H54 (cell line): ENCODE measurements at places on chromosomes 2 and 18.

GRCh38 chr2:45543257-45543656, 67.8 kb downstream of the SRBD1 start:
- DNase-seq, result no peak

DNA sequence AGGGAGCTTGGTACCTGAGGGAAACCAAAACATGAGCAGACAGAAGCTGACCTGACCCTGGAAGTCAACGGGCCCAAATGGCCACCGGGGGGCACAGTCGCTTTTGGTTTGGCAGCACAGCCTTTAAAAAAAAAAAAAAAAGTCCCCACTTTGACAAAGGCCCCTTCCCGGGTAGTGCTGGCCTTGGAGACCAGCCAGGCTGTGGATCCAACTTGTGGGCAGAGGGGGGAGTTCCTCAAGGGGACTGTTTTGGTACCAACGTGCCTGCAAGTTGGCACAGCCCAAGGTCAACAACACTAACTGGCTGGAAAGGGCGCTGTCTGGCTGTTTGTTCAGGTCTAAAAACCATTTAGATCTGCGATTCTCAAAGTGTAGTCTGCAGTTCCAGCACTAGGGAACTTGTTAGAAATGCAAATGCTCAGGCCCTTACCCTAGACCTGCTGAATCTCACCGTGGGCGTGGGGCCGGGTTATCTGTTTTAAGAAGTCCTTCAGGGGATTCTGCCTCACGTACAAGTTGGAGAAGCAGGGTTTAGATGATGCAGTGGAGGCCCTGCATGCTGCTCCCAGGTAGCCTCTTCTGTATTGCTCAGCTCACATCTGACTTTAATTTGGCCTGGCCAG, 83.0 kb downstream of the LPIN1 start:
- peak; percentile 51 for DNase-seq

GRCh38 chr2:186918495-186918894, 69.5 kb upstream of the ZSWIM2 start:
- no peak for DNase-seq

DNA sequence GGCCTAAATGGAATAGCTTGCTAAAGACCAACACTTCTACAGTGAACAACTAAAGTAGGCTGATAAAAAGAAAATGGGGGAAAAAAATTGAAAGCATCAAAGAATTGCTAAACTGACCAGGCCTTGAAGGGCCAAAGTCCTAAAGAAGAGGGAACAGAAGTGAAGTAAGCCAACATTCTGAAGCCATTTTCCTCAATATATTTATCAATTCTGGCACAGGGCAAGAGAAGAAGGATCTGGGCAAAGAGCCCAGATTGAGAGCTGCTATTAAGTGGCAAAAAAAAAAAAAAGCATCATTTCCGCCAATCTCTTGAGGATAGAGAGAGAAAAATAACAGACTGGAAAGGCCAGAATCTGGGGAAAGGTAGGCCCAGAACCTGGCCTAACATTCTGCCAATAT, 25.7 kb downstream of the FANCL start:
- no peak for DNase-seq

- DNase-seq, result peak; percentile 32
Measured at GRCh38 chr18:76801567-76802505, 20.5 kb upstream of the ZNF236 start.

GRCh38 chr2:44470151-44470550, 108.4 kb downstream of the CAMKMT start:
- DNase-seq, result no peak

DNA sequence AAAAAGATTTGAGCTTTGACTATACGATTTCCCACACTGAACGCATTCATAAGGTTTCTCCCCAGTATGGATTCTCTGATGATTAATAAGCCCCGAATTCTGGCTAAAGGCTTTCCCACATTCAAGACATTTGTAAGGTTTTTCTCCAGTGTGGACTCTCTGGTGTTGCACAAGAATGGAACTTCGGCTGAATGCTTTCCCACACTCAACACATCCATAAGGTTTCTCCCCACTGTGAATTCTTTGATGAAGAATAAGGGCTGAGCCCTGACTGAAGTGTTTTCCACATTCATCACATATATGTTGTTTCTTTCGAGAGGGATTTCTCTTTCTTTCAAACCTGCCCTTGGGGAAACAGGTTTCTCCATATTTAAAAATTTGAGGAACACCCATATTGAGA, 6.9 kb downstream of the ZNF24 start:
- DNase-seq, result no peak

- no peak for DNase-seq
Measured at GRCh38 chr2:138107288-138107687, 143.0 kb downstream of the HNMT start.

- DNase-seq, result no peak
Measured at GRCh38 chr2:157777427-157777826, 98.7 kb downstream of the ACVR1 start.

- DNase-seq, result no peak
Measured at GRCh38 chr2:46144133-46144800, 152.9 kb upstream of the EPAS1 start.

- DNase-seq, result no peak
Measured at GRCh38 chr2:225164401-225165050, 122.3 kb upstream of the DOCK10 start.

DNA sequence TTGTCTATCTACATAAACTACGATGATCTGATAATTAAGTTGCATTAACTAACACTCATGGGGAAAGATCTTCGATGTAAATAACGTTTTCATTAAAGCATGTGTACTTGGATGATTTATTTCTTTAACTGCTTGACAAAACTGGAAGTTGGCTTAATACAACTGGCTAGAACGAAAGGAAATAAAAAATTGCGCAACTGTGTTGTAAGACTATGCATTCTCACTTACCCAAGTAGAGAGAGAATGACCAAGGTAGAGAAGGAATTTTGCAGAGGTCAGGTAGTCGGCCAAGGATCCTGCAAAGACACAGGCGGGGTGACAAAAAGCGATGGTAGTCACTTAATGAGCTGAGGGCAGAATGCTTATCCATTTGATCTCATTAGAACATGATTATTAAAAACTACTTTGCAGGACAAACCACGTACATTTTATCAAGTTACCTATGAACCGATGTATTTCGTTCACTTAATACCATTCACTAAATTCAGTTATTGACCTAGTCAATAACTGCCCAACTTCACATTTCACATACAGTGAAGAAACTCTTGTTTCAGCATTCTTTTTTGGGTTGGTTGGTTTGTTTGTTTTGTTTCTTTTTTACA, 900 bp downstream of the SLC40A1 start:
- DNase-seq, result no peak

DNA sequence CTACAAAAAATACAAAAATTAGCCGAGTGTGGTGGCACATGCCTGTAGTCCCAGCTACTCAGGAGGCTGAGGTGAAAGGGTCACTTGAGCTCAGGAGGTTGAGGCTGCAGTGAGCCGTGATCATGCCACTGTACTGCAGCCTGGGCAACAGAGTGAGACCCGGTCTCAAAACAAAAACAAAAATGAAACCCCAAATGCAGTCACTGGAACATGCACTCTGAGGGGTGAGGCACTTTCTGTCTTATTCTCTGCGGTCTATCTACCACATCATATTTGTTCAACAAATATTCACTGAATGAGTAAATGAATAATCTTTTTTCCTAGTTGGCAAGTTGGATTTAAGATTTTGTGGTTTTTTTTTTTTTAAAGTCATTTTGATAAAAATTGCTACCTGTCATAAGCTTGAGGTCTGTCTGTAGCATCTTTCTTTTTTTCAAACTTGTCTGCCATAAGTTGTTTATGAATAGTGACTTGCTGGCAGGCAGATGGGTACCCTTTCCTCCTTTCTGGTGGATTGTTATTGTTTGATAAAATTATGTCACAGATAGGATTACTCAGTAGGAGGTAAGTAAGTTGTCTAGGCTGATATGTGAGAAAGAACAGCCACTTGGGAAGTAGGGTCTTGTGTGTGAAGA, 11.8 kb downstream of the CHRNA1 start:
- DNase-seq, result no peak

DNA sequence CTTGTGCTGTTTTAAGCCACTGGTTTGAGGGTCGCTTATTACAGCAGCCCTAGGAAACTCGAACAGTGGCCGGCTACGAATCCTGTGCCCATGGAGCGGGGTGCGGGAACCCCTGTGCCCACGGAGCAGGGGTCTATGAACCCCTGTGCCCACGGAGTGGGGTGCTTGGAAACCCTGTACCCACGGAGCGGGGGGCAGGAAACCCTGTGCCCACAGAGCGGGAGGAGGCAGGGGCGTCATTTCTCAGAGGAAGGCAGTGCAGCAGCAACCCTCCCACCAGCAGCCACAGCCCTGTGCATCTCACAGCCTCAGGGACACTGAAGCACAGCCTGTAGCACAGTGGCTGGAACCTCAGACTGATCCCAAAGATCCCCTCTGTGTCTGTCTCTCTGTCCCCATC, 34.2 kb upstream of the GPC1 start:
- no peak for DNase-seq

- peak; percentile 78 for DNase-seq
Measured at GRCh38 chr2:235827585-235827992, 333.7 kb downstream of the AGAP1 start.

DNA sequence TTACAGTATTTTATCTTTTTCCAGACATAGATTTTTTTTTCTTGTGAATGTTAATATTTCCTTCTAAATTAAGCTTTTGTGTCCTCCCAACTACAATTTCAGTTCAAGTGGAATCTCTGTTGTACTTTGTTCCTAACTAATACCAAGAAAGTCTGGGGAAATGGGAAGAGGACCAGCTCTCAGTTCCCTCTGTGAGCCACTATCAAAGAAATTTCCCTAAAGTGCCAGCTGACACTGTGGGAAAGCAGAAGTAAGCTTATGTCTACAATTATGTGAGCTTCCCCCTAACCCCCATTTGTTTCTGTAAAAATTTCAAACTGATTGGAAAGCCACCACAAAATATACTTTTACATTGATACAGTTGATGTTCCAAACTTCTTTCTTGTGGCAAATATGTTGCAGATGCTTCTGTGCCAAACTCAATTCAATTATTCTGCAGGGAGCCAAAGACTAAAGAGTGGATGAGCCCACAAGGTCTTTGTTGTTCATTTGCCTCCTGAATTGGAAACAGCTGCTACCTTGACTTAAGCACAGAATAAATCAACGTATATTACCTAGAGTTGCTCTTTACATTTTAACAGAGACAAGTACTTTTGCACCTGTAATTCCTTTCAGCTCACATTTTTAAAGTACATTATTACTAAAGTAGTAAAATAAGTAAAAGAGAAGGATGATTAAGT, 306.6 kb downstream of the PTH2R start:
- DNase-seq, result no peak
